ENCODE measurements at places on chromosomes 4 and X.

DNA sequence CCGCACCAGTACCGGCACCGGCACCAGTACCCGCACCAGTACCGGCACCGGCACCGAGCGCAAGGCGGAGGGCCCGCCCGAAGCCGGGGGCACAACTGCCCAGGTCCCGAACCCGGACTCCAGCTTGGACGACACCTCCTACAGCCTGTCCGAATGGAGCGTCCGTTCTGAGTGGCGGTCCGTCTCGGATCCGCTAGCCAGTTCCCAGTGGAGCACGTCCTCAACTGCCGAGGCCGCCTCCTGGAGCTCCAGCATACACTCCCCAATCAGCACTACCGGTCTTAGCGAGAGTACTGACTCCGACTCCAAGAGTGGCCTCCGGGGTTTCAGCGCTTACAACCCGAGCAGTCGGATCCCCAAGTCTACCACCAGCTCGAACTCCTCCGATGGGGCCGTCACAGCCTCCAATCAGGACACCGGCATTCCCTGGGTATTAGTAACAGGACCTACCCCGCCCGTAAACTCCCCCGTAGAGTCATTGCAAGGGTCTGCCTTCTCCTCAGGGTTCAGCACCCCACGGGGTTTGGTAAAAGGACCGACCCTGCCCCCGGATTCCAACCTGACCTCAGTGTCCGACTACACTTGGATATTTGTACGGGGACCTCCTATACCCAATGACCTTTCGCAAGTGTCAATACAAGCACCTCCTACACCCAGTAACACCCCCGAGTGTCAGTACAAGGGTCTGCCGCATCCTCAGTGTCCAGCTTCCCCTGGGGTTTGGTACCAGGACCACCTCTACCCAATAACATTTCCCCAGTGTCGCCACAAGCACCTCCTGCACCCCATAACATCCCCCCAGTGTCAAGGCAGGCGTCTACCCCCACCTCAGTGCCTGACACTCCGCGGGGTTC, 721 bp upstream of the MAOA start:
- peak; percentile 19 for DNase-seq

DNA sequence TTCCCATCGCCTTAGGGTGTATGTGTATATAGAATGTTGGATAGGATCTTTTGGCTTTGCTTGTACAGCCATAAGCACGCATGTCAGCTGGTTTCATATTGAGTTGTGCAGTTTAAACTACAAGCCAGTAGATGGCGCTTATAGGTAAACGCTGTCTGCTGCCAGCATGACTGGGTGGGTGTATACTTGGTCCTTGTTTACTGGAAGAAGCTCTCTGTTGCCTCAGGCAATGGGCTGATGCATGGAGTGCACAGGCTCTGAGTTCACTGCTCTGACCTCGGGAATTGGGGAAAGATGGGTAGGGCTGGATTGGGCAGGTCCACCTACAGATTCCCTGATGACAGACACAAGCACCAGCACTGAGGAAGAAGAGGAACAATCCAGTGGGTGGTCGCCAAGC, 831.5 kb downstream of the STIM2 start:
- DNase-seq = peak; percentile 36

- no peak for DNase-seq
These were observed 106.7 kb downstream of the SPATA18 start for GRCh38 chr4:52157641-52158316.

DNA sequence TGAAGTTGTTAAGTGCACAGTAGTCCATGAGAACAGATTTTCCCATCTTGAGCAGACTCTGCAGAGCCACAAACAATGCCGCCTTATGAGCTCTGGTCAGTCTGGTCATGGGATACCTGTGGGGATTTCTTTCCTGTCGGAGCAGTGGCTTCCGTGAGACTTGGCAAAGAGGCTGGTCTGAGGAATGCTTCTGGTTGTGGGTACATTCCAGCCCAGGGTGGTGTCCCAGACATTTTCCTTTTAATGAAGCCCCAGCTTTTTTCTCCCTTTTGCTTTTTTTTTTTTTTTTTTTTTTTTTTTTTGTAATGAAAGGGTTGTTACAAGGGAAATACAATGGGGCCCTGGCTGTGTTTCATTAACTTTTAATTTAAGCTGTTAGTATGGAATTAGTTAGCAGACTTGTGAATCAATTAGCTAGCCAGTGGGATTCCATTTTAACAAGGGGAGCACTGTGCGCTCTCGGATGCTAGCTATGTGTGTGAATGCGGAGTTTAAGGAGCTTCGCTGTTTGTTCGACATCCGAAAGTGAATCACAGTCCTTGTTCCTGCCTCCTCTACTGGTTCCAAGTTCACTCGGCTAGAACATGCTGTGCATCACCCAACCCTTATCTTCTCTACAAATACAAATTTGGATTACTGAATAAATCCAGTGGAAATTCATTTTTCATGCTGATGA, 225.1 kb downstream of the CBR4 start:
- no peak for DNase-seq

- DNase-seq = no peak
These were observed 40.1 kb upstream of the HELT start for GRCh38 chr4:184978211-184978610.

DNA sequence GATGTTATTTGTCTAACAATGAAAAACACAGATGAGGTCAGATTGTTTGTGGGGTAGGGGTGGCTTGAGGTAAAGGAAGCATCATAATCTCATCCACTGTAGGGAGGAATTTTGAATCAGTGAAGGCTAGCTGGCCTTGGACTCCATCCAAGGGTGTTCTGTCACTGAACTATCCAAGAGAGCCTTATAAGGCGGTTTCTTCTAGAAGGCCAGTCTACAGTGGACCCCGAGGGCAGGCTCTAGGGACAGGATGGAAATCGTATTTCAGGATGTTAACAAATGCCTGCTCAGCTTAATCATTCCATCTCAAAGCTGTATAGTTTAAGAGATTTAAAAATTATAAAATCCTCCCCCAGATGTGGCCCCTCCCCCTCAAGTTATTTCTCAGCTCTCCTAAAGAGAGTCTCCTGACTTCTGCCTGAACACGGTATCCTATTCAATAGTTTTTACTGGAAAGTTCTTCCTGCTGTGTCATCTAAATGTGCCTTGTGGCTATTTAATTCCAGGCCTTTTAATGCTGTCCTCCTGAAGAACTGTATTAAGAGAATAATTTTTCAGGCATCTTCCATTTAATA, 8.0 kb downstream of the IGFBP7 start:
- no peak for DNase-seq

GRCh38 chr4:151537687-151538086, 128.7 kb downstream of the FHIP1A start:
- DNase-seq = no peak

DNA sequence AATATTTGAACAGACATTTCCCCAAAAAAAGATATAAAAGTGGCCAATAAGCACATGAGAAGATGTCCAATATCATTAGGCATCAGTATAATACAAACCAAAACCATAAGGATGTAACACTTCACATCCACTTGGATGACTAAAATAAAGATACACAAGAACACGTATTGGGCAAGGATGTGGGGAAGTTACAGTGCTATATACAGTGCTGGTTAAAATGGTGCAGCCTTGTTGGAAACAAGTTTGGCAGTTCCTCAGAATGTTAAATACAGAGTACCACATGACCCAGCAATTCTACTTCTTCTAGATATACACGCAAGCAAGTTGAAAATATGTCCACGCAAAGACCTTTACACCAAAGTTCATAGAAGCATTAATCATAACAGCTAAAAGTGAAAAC, 58.9 kb downstream of the HAUS3 start:
- DNase-seq = no peak

DNA sequence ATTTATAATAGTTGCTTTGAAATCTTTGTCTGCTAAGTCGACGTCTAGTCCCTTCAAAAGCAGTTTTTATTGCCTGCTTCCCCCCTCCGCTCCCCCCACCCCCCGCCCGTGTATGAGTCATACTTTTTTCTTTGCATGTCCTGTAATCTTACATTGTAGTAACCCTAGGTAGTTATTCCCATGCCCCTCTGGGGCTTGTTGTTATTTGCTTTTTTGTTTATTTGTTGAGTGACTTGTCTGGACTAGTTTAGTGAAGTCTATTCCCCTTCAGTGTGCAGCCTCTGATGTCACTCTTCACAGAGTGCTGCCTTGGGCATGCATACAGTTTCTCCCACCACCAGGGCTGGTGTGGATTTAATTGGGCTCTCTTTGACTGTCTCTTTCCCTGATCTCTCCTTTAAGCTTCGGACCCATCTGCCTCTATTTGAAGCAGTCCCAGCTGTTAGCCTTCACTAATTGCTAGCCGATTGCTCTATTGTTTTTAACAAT, 86.2 kb downstream of the PPEF1 start:
- DNase-seq = no peak

DNA sequence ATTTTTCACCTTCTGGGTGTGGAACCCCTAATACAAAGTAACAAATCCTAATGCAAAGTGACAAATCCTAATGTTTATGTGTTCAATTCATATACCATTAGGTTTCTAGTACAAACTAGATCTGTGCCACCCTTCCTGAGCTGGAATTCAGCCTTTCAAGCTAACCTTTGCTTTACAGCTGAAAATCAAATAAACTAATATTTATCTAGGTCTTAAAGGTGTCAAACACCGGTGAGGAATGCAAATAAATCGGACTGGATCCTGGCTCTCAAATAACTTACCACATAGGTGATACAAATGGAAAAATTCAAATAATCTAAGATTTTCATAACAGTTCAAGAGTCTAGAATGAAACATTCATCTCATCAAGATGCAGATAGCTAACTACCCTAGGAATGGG, 11.6 kb downstream of the IRF2 start:
- DNase-seq = no peak

DNA sequence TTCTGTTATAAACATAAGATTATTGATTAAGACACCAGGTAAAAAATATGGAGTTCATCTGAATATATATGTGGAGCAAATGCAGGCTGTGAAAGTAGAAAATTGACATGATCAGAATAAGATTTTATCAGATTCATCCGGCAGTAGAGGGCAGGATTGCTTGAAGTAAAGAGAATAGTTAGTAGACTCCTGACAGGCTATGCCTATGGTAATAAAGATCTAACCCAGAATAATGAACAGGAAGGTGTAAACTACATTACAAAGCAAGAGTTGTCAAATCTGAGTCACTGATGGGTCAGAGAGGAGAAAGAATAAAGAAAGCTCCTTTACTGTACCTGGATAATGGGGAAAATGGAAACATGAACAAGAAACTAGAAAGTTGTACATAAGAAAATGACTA, 20.8 kb upstream of the TMEM184C start:
- DNase-seq = no peak

- DNase-seq = no peak
These were observed 49.7 kb downstream of the TMPRSS11F start for GRCh38 chr4:68079928-68080327.

GRCh38 chrX:153727123-153727931, 2.7 kb downstream of the ABCD1 start:
- DNase-seq = no peak

- no peak for DNase-seq
These were observed 90.2 kb downstream of the SHOX start for GRCh38 chrX:720825-721224.

GRCh38 chrX:16628946-16629595, 20.9 kb upstream of the S100G start:
- DNase-seq = no peak

- DNase-seq = peak; percentile 39
These were observed 9.2 kb downstream of the RFC1 start for GRCh38 chr4:39357002-39357401.

DNA sequence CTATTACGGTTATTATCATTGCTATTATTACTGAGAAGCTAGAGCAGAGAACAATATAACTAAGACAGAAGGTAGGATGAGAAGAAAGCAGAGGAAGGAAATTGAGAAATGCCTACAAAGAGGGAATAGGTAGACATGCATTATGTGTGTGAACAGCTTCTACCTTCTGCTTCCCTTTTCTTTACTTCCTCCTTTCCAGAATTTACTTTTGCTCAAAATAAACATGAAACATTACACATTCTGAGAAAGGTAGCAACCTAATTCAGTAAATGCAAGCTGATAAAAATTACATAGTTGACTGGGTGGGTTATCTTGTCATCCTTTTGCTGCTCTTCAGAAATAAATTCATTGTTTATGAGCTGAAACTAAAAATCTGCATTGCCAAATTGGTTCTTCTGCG, 54.6 kb downstream of the AMOT start:
- DNase-seq = no peak

All from activated CD4-positive, alpha-beta T cell treated with anti-CD3 and anti-CD28 coated beads, Interleukin-2, Interleukin-6, amounts not matched to agents 100 ng/mL and 50 ng/mL, durations not matched to agents 16 hours and 8 hours (primary cell).